ENCODE measurements at places on chromosomes 13 and 19. TPM values are rescaled to one million over a fixed set of nuclear protein-coding genes. Genes with fewer than 3 reads are reported as not detected.

- no peak for DNase-seq
These were observed 26.8 kb upstream of the ADGRE5 start for GRCh38 chr19:14354445-14354844.

DNA sequence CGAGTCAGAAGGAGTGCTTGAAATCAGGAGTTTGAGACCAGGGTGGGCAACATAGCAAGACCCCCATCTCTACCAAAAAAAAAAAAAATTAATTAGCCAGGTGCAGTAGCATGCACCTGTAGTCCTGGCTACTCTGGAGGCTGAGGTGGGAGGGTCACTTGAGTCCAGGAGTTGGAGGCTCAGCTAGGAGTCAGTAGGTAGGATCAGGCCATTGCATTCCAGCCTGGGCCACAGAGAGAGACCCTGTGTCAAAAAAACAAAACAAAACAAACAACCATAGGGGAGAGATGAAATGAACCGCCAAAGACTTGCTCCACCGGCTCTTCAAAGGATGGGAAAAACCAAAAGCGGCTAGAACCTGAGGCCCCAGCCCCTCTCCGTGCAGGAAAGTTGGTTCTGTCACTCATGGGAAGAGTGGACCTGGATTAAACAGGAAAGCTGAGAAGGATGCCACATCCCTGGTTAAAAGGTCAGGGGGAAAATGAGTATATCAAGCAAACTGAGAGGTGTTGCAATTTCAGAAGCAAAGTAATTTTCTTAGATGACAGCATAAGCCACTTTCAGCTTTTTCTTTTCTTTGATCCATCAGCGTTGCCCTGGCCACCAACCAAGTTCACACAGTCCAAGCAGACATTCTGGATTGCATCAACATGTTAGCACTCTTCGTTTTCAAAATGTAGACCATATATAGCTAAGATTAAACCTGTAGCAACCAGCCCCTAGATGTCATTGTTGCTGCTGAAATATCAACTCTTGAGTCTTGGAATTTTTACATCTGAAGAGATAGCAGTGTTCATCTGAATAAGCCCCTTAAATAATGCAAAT is 8.9 kb upstream of the ZNF507 start:
- no peak for DNase-seq

DNA sequence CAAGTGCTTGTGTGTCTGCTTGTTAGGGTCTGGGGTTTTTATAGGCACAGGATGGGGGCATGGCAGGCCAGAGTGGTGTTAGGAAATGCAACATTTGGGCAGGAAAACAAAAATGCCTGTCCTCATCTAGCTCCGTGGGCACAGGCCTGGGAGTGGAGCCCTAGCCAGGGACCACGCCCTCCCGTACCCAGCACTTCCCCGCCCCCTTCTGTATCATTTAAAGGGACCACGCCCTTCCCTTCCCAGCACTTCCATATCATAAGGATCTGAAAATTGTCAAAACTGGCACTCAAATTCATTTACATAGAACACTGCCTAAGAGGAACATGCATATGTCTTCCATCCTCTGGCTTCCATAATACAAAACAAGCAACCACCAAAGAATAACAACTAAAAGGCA is 185.8 kb downstream of the B3GLCT start:
- DNase-seq: no peak

- DNase-seq: no peak
These were observed 1.6 kb downstream of the FSTL3 start for GRCh38 chr19:677601-678436.

- DNase-seq: no peak
These were observed 123.8 kb downstream of the NDFIP2 start for GRCh38 chr13:79604752-79605151.

DNA sequence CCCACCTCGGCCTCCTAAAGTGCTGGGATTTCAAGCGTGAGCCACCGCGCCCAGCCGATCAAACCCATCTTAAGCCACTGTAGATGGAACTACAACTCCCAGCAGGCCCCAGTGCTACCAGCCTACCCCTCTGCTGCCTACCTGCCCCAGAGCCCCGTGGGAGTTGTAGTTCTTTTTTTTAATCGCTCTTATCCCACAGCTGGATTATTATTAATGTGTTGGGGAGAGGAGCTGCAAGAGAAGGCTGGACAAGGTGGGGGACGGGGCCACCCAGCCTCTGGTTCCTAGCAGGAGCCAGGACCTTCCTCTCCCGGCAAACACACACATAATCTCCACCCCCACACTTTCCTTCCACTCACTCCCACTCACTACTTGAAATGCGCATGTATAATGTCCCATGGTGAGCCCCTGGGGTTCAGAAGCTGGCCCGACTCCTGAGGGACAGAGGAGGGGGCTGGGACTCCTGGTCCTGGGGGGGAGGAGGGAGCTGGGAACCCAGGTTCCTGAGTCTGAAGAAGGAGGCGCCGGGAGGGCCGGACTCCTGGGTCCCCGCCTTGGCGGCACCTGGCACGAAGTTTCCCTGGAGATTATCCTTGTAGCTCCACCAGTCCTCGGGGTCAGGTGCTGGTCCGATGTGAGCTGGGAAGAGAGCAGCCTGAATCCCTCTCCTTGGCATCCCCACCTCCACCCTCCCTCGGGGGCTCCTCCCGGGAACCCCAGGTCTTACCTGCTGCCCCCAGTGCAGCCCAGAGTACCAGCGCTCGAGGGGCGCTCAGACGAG is 958 bp downstream of the CA11 start:
- peak; percentile 71 for DNase-seq

DNA sequence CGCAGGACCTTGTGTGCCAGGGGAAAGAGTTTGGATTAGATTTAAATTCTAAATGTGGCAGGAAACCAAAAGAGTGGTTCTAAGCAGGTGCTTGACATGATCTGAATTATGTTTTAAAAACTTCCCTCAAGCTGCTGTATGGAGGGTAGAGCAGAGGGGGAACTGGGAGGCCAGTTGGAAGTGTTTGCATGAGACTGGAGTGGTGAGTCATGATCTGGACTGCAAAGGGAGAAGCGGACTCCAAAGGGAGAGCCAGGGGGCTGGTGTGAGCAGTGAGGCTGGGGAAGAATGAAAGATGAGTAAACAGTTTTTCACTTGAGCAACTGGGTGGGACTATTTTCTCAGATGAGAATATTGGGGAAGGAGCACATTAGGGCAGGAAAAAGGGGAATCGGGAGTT is 206.1 kb downstream of the DNAJC15 start:
- no peak for DNase-seq

GRCh38 chr13:48504606-48505005 is 28.3 kb downstream of the RCBTB2 start:
- DNase-seq: no peak

DNA sequence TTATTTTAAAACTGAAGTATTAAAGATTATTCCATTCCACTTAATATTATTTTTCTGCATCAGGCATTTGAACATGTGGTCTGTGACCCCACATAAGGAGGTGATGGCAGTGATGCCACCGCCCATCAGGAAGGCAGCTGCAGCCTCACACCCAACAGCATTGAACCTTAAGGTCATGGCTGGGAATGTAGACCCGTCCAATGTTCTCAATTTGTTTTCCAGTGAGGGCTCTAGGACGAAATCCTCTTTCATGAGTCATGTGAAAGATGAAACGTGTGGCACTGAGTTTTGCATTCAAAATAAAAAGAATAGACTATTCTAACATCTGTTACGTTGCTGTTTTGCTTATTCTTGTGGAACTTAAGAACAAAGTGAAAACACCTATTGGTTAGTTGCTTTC is 74.5 kb upstream of the ANKRD10 start:
- DNase-seq: no peak

GRCh38 chr19:39684267-39684666 is 20.0 kb upstream of the LGALS14 start:
- DNase-seq: no peak

- peak; percentile 91 for DNase-seq
These were observed 5.2 kb upstream of the CEACAM18 start for GRCh38 chr19:51473009-51473707.

- DNase-seq: no peak
These were observed 1994.2 kb upstream of the PCDH20 start for GRCh38 chr13:63409791-63410351.

DNA sequence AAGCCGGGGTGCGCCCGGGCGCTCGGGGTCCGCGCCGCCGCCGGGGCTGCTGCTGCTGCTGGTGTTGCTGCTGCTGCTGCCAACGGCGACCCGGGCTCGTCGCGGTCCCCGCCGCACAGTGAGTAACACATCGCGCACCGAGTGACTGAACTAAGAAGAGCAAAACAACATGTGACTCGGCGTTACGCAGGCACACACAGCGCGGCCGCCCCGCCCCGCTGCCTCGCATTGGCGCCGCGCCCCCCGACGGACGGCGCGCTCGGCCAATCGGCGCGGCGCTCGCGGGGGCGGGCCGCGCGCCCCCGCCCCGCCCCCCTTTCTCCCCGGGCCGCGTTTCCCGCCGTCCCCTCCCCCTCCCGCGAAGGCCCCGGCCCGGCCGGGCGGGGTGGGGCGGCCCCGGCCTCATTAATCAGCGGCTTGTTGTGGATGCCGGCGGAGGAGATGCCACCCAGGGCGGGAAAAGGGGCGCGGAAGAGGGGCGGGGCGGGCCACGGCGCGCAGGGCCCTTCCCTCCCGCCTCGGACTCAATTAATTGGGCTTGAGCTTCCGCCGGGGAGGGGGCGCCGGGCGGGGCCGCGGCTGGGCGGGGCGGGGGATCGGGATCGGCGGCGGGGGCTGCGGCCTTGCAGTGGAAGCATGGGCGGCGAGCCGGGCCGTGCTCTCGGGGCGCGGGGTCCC is at the start of gene IRS2:
TSS of gene IRS2 (minus strand) at position 127 of the 678 bp plus-strand sequence. CDS start 530 bp downstream, outside the sequence.
- DNase-seq: peak; percentile 92

DNA sequence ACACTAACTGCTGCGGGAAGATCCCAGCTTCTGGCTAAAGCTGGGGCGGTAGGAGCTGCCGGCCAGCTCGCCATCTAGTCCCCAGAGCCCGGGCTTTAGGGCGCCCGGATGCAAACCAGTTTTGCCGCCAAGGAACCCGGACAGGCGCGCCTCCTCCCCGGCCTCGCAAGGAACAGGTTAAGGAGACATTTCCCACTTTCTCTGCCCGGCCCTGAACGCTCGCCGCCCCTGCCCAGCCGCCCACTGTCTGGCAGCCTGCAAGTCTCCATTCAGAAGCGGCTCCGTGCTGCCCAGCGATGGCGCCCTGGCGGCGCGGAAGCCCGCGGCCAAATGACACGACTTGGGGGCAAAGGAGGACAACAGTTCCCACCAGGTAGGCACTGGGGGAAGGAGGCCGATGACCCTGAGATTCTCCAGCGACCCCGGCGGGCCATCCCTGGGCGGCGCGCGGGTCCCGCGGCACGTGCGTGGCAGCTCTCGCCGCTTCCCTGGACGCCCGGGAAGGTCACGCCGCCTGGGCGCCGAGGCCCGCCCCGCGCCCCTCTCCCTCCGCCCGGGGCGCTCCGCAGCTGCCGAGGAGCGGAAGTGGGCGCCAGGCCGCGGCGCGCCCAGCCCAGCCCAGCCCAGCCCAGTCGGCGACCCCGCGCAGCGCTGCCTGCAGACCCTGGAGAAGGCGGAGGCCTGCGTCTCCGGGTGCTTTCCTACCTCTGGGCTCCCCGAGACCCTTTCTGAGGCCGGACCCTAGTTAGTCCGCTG is 42.2 kb upstream of the HNRNPA1L2 start:
- peak; percentile 75 for DNase-seq

GRCh38 chr13:80340651-80341100 is 250 bp downstream of the SPRY2 start:
- no peak for DNase-seq

DNA sequence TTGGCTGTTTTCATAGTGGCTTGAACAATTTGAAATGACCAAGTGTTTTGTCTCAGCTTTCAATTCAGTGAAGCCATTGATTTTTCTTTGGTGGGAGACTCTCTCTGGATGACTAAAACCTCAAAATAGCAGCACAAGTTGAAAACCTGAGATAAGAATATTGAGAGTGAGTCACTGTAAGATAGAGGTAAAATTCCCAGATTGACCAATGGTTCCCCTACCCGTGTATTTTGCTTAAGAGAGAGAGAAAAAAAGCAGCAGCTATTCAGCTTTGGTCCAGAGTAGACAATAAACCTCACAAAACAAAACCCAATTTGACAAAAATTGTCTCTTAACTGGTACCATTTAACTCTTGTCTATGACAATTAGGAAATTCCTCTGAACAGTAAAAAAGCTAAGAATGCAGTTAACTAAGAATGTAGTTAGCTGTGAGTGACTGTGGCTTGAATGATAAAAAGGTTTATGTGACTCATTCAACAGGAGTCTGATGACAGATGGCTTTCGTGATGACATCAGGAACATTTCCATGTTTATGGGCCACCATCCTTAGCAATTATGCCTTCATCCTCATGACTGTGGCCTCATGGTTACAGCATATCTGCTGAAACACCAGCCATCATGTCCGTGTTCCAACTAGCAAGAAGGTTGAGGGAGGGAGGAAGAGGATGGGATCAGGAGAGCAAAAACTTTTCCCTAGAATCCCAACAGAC is 356.9 kb downstream of the NDFIP2 start:
- DNase-seq: no peak

DNA sequence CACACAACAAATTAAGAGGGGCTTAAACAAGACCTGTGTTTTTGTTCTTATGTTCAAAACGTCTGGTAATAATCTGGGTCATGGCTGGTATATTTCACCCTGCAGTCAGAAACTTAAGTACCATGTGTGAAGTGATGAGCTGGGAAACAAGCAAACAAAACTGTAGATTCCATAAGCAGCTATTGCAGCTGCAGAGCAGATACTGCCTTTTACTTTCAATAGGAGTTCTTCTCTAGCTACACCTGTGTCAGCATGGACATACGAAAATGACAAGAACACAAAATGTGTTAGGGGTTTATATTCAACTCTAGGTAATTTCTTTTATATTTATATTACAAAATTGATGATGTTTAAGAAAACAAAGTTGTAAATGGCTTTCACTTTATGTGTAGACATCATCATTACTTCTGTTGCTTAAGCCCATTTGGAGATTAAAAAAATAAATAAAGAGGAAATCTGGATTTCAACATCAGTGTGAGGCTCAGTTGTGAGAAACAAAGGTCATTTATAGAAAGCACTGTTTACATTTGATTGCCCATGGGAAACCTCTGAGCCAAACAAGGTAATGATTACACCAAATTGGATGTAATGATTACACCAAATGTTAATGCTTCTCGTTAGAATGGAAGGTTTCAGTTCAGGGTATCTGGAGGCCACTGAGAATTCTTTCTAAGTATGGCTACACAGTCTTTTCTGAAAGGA is 451.0 kb upstream of the SLC10A2 start:
- no peak for DNase-seq

- no peak for DNase-seq
These were observed 63.8 kb upstream of the RXFP2 start for GRCh38 chr13:31675440-31675953.

- DNase-seq: no peak
These were observed 7.7 kb downstream of the PPP1R12C start for GRCh38 chr19:55109527-55110291.

DNA sequence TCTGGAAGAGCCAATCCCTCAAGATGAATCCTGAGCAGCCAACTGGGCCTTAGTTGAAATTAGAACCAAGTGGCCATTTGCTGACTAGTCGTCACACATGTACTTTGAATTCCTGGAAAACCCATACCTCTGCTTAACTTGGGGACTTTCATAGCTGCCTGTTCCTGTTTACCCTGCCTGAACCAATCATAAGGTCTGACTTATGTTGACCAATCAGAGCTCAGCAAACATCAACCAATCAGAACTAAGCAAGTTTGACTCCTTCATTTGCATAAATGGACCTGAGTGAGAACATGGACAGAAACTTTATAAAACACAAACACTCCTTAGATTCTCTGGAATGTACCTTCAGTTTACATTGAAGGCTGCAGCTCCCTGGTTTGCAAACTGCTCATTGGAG is 50.8 kb downstream of the LATS2 start:
- no peak for DNase-seq

Gene GNG7
- total RNA-seq: 8.0 TPM

Gene LILRA6
- not detected for total RNA-seq

Gene CRX
- total RNA-seq: not detected

Gene CEACAM4
- total RNA-seq: not detected

Gene TDRD12
- total RNA-seq: not detected

Gene NLRP5
- not detected for total RNA-seq

Gene SMIM44
- total RNA-seq: not detected

Gene ZNF154
- 57.5 TPM for total RNA-seq

All from glutamatergic neuron (in vitro differentiated cells).